ENCODE measurements at places on chromosomes 5 and 9.

DNA sequence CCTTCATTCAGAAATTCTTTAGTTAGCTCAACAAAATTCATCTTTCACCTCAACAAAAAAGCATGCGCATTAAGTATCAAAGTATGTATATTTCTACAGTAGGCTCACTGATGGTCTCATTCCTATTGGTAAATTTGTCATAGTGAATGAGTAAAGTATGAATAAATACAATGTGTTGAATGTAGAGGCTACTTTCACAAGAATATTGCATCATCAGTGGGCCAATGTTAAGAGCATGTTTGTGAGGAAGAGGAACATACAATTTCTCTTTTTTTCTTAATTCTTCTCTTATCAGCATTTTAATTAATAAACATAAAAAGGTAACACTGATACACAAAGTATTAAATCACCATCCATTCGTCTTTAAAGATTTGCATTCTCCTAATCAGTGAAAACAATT is 505.1 kb downstream of the CETN3 start:
- DNase-seq = no peak

DNA sequence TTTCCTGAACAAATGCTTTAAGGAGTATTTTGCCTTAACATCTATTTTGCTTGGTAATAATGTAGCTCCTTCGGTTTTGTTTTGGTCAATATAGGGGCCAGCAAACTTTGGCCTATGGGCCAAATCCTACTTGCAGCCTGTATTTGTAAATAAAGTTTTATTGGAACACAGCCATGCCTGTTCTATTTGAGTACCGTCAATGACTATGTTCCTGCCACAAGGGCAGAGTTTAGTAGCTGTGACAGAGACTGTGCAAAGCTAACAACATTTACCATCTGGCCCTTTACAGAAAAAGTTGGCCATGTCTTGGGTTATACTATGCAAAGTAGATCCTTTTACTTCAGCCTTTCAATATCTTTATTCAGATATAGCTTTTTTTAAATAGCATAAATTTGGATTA is 113.4 kb downstream of the NR3C1 start:
- no peak for DNase-seq

- DNase-seq = no peak
These were observed 1.2 kb downstream of the MAP1B start for GRCh38 chr5:72108202-72109061.

- DNase-seq = no peak
These were observed 455.4 kb downstream of the CAAP1 start for GRCh38 chr9:26437056-26437711.

GRCh38 chr5:136246122-136246521 is 53.2 kb upstream of the SMIM32 start:
- DNase-seq = no peak

DNA sequence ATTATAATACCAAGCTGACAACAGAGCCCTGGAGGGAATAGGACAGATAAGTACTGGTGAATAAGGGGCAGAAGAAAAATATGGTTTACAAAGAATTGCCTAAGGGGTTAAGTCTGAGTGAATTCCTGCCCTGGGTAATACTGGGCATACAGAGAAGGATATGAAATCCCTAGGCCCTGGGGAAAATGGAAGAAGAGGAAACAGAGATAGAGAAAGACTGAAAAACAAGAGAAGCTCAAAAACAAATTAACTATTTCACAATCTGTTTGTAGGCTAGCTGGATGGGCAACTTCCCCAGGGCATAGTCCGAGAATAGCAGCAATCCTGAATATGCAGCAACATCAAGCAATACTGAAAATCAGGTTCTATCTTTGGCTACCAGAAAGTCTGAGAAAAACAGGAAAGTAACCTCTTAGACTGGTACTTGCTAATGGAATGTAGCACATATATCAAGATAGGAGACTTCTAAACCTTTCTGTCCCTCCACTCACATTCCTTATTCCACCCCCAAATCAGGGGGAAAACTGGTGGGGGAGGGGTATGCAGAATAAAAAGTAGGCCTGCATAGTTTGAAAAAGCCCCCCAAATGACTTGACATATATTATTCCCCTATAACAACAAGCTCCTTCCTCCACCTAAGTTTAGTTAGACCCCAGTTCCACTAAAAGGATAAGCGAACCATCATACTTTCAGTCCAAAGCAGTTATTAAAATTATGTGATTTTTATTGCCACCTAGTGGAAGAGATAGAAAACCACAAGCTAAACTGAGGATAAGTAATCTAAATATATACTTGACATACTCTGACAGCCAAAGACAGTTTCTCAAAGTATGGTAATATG is 20.6 kb downstream of the SLC38A9 start:
- no peak for DNase-seq

GRCh38 chr5:31415009-31415923 is 116.6 kb downstream of the DROSHA start:
- DNase-seq = no peak

GRCh38 chr5:134545070-134545868 is 19.8 kb downstream of the JADE2 start:
- no peak for DNase-seq

- DNase-seq = no peak
These were observed 111.0 kb upstream of the IL7R start for GRCh38 chr5:35745660-35746059.

DNA sequence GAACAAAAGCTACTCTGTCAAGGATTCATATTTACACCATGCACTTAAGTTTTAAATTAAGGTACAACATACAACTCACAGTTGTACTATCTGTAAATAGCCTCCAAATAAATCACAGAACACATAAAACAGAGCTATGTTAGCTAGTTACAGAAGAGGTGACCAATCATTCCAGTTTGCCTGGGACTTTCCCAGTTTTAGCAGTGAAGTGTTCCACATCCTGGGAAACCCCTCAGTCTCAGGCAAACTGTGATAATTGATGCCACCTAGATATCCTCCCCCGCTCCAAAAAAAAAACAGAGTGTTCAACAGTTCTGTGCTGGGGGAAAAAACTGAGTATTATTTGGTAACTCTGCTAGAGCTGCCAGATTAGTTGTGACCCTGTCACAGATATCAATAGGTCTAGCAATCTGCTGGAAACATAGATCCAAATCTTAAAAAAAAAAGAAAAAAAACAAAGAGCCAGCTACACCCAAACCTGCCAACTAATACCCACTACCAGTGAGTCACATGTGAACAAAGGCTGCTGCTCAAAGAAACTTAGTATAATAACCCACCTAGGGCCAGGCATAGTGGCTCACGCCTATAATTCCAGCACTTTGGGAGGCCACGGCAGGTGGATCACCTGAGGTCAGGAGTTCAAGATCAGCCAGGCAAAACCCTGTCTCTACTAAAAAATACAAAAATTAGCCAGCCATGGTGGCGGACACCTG is 5.7 kb downstream of the TBCA start:
- DNase-seq = no peak

DNA sequence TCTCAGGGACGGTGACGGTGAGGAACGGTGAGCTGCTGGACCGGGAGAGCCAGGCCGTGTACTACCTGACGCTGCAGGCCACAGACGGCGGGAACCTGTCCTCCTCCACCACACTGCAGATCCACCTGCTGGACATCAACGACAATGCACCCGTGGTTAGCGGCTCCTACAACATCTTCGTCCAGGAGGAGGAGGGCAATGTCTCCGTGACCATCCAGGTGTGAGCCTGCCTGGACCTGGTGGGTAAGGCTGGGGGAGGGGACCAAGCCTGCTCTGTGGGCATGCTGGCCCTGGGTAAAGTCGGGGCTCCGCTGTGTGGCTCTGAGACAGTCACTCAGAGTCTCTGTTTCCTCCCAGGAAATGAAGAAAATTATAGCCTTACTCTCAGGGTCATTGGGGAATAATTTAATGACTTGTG is 29.3 kb downstream of the CDHR2 start:
- DNase-seq = peak; percentile 10

DNA sequence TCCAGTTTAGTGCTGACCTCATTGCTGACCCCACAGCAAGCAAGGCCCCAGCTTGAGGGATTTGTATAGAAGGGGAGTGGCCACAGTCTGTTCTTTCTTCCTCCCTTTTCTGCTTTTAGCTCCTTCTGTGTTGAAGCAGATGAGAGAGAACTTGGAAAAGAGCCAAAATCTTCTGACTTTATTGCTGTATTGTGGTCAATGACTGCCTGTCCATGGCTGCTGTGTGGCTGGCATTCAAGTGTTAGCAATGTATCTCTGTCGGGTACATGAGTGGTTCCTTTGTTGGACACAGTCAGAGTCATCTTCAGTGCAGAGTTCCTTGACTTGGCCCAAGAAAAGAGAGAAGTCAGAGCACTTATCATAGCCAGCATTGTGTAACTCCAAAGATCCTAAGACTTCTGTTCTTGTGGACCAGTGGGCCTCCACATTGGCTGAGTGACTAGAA is 154.1 kb downstream of the LRRC70 start:
- no peak for DNase-seq

DNA sequence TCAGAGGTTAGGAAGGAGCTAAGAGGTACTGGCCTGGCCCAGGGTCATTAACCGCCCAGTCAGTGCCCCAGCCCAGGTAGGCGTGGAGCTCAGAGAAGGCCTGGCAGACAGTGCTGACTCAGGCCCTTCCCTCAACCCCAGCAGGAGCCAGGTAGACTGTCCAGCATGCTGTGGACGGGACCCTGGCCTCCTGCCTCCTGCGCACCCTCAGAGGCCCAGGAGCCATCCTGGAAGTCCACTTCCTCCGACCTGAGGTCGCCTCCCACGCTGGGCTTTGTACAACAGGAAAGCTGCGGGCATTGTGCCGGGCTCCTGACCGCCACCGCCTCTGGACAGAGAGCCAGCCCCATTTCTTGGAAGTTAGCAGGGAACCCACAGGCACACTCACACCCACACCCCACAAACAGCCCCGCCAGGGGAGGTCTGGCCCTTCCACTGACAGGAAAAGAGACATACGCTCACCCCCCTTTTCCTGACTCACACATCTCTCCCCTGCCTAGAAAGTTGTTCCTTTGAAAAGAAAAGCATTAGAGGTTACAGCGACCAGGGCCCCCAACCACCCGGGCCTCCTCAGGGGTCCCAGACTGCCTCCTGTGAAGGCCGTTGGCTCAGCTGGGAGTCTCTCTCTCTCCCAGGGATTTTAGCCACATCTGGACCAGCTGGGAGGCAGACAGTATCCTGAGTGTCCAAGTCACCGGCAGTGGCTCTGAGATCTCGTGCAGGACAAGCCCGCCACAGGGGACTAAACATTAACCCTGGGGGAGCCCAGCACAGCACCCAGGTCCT is 7.7 kb downstream of the RALGDS start:
- DNase-seq = no peak

DNA sequence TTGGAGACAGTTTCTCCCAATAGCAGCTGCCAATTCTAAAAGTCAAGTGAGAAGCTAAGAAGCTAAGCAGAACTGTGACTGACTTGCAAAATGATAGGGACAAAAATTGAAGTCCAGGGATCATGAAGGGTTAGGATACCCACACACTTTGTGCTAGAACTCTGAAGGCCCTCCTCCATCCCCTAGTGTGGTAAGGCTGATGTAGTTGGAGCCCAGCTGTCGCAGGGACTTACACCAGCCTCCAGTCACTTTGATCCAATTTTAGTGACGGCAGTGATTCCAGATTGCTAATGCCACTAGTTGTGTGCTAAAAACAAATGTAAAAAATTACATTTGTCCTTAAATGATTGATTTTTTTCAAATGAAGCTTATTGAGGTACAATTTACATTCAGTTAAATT is 742.7 kb upstream of the ZNF608 start:
- DNase-seq = no peak

DNA sequence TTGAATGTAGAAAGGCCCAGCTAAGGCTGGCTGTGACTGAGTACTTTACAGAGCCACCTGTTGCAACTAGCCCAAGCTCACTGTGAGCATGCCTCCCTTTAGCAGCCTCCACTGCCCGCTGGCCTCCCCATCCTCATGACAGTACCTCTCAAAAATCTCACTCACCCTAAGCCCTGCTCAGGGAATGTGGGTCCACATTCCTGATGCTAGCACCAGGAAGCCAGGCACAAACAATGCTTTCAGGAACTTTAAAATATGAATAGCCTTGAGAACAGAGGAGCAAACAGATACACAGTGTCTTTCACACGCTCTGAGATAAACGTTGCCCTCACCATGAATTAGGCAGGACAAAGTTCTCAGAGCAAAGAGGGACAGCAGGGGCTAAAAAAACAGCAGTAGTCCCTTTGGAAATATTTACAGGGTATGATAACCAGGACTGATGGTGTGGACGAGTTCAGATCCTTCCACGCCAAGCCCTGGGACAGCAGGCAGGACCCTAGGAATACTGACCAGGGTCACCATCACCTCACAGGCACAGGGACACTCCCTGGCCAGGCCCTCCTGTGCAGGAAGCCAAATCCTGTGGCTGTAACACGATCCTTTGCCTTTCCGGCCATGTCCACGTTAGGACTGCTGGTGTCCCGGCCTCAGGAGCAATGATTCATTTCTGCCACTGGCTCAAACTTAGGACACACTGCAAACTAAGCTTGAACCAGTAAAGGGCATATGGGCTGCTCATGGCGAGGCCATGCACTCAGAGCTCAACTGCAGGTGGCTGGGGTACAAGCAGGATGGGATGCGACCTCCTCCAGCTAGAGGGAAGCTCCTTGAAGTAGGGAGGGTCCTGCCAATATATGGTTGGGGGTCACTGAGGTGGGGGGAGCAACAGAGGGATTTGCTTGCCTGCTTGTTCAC is 9.6 kb downstream of the ACSL6 start:
- DNase-seq = no peak

- DNase-seq = no peak
These were observed 53.0 kb upstream of the RFX3 start for GRCh38 chr9:3578786-3579185.

GRCh38 chr9:33719581-33720374 is 75.6 kb upstream of the PRSS3 start:
- DNase-seq = no peak

GRCh38 chr5:90890180-90890579 is 331.6 kb downstream of the ADGRV1 start:
- DNase-seq = no peak

DNA sequence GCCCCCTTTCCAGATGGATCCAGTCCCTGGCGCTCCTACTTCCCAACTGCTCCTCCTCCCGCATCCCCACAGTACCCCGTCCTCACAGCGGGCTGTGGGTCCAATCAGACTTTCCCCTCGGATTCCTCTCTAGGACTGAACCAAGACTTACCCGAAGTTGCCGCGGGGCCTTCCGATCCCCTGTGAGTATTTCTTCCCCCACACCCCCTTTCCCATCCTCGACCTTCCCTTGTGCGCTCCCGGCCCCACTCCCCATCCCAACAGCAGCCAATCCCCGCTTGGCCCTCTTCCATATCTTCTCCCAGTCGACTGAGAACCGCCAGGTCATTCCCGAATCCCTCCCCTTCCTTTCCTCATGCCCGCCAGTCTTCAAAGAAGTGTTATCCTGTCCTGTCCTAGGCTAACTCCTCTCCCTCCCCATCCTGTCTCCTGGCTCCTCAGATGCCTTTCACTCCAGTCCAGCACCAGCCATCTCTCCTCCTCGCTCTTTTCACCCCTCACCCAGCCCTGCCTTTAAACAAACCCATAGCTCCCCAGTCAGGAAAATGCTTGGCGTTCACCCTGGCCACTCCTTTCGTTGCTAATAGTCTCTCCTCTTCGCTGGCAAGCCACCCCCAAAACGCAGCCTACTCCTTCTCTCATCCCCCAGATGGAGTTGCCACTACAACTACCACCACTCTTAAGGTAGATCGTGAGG is 646 bp downstream of the SWI5 start:
- no peak for DNase-seq

GRCh38 chr5:138651767-138652117 is 76.5 kb upstream of the HSPA9 start:
- DNase-seq = no peak
